ENCODE measurements at places on chromosomes 12 and 14.

GRCh38 chr14:103259801-103260628 lies 74.0 kb upstream of the EIF5 start:
- no peak for DNase-seq

- DNase-seq, result no peak
Measured at GRCh38 chr12:42030588-42030987, 114.1 kb downstream of the GXYLT1 start.

DNA sequence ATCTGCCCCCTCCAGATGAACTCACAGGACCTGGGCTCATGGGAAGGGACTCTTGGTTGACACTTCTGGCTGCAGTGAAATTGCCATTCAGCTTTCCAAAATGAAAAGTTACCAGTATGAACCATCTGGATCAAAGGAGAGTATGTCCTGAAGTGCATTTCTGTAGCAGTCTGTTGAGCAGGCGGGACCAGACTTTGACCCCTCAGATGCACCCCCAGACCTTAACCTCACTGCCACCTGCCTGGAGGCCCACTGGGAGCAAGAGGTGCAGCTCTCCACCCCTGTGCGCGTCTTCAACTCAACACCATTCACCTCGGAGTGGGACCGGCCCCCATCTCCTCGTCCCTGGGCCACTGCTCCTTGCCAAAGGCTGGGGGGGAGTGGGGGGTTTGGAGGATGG lies 55.0 kb downstream of the MOK start:
- DNase-seq, result no peak

DNA sequence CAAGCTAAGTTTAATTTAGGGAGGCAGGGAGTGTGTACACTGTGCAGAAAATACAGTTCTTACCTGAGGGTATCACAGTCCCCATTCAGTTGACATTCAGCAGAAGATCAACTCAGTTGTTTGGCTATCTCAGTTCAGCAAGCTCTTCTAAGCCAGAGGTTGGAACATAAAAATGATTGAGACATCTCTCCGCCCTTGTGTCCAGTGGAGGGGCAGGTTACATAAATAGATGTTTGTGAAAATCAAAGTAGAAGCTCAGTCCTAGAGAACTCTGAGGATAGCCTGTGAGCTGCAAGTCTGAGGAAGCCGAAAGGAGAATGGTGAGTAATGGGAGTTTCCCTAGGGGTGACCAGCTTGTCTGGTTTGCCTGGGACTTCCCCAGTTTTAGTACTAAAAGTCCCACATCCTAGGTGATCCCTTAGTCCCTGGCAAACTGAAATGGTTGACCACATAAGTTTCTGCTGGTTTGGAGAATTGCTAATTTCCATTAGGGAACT lies 251.4 kb upstream of the ATP2B1 start:
- DNase-seq, result no peak

- DNase-seq, result no peak
Measured at GRCh38 chr14:54478636-54479215, 10.1 kb downstream of the GMFB start.

Data from CD4-positive, alpha-beta T cell (primary cell).